Activated CD4-positive, alpha-beta memory T cell treated with anti-CD3 and anti-CD28 coated beads for 36 hours (primary cell): ENCODE measurements at places on chromosomes 6 and 20.

- no peak for DNase-seq
- no peaks in the 10 kb centered on the region for H3K36me3 ChIP-seq
These were observed 28.4 kb downstream of the IL20RA start for GRCh38 chr6:137016356-137016755.

GRCh38 chr6:147621263-147621662 lies 112.8 kb downstream of the SAMD5 start:
- DNase-seq: no peak
- no peak overlapping the region for H3K27ac ChIP-seq
- H3K4me1 ChIP-seq: no peaks in the 10 kb centered on the region
- no peak overlapping the region for H3K4me3 ChIP-seq

DNA sequence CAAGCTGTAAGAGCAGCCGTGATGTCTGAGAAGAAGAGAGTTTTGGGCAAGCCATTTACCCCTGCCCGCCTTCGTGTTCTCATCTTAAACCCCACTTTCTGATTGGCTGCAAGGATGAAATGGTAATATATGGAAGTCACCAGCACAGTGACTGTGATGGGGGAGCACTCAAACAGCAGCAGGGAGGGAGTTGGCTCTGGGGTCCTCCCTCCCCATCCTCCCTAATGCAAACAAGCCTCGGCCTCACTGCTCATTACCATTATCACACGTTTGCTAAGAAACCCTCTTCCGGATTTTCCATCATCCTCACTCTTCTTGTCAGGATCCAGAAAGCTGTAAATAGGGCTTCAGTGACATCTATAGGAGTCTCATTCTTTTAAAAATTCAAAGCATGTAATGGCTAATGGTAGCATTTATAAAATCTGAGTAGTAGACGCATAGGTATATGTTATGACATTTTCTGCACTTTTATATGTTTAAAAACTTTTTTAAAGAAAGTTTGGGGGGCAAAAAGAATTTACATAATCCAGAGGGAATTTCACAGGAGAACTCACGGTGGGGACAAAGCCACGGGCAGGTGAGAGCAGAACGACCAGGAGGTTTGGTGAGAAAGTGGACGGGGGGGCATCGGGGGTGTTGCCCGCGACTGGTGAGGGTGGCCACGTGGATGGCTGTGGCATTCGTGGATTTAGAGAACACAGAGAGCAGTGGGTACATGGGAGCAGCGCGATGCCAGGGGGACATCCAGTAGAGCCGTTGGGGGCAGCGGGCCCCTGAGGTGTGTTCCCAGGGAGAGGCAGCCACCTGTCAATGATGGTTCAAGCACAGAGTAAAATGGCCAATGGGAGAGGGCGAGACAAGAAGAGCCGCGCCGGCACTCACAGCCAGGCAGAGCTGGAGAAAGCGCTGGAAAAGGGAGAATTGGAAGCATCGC lies 29.6 kb downstream of the SUMO4 start:
- H3K27ac ChIP-seq: no peak overlapping the region
- no peaks in the 10 kb centered on the region for H3K36me3 ChIP-seq
- peaks cover 2% of the 10 kb centered on the region for H3K4me1 ChIP-seq
- H3K27me3 ChIP-seq: no peaks in the 10 kb centered on the region
- H3K4me3 ChIP-seq: no peak overlapping the region

GRCh38 chr6:159125014-159125609 lies 44.1 kb upstream of the FNDC1 start:
- no peak overlapping the region for H3K27ac ChIP-seq
- H3K36me3 ChIP-seq: no peaks in the 10 kb centered on the region
- no peak for DNase-seq
- H3K4me1 ChIP-seq: no peaks in the 10 kb centered on the region

GRCh38 chr6:35141007-35141655 lies at the start of gene TCP11:
Gene TCP11, minus strand, starts transcription at chr6:35141339. Its CDS starts 469 bp downstream, at chr6:35140870.
- H3K36me3 ChIP-seq: no peaks in the 10 kb centered on the region
- H3K4me1 ChIP-seq: peaks cover 15% of the 10 kb centered on the region
- peaks cover 17% of the 10 kb centered on the region for H3K27me3 ChIP-seq

DNA sequence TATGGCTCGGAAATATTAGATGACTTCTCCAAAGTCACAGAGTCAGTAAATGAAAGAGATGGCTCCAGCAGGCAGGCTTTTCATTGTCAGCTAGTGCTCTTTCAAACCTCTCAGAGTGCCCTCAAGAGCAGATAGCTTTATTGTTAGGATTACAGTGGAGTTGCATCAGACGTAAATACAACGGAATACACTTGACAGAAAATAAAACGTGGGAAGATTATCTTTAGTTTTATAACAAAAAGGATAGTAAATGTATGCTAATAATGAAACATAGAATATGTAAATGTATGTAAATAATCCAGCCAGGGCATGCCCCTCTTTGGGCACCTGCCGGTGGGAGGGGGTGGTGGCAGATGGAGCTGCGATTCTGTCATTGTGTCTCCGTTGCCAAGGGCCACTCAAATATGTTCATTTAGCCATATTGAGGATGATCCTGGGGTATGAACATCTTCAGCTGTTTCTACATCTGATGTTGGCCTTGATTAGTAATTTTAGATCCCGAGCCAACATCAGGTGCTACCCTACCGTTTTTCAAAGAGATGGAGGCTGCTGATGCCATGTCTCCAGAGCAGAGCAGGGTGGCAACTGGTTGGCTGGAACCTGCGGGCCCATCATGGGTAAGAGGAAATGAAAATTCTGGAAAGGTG lies 358.3 kb upstream of the SULF2 start:
- no peaks in the 10 kb centered on the region for H3K36me3 ChIP-seq
- no peak for DNase-seq
- no peaks in the 10 kb centered on the region for H3K4me1 ChIP-seq
- H3K4me3 ChIP-seq: no peak overlapping the region
- peaks cover 12% of the 10 kb centered on the region for H3K27me3 ChIP-seq

GRCh38 chr6:133410638-133411435 lies 169.7 kb downstream of the EYA4 start:
- no peak for DNase-seq
- H3K36me3 ChIP-seq: no peaks in the 10 kb centered on the region
- no peak overlapping the region for H3K27ac ChIP-seq
- no peaks in the 10 kb centered on the region for H3K4me1 ChIP-seq
- H3K27me3 ChIP-seq: no peaks in the 10 kb centered on the region

- H3K27ac ChIP-seq: no peak overlapping the region
- no peaks in the 10 kb centered on the region for H3K36me3 ChIP-seq
- no peaks in the 10 kb centered on the region for H3K4me1 ChIP-seq
- H3K4me3 ChIP-seq: no peak overlapping the region
These were observed 7.9 kb downstream of the BPIFB3 start for GRCh38 chr20:33061658-33062028.

- no peaks in the 10 kb centered on the region for H3K27me3 ChIP-seq
- H3K27ac ChIP-seq: no peak overlapping the region
- H3K4me1 ChIP-seq: peaks cover 22% of the 10 kb centered on the region
- DNase-seq: no peak
- no peaks in the 10 kb centered on the region for H3K36me3 ChIP-seq
These were observed 104.8 kb downstream of the CDH26 start for GRCh38 chr20:60063048-60063451.

GRCh38 chr6:46862381-46862780 lies 59.4 kb downstream of the ADGRF5 start:
- H3K27ac ChIP-seq: no peak overlapping the region
- no peaks in the 10 kb centered on the region for H3K4me1 ChIP-seq
- no peaks in the 10 kb centered on the region for H3K36me3 ChIP-seq
- peaks cover 3% of the 10 kb centered on the region for H3K27me3 ChIP-seq

DNA sequence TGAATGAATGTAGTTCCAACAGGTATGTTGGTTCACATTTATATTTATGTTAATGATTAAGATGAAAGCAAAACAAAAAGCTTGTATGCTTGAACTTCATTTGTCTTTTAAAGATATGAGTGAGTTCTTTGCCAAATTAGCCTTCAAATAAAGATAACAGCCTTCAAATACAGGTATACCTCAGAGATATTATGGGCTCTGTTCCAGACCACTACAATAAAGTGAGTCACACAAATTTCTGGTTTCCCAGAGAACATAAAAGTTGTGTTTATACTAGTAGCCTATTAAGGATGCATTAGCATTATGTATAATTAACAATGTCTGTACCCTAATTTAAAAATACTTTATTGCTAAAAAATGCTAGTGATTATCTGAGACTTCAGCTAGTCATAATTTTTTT lies 245.3 kb upstream of the MAN1A1 start:
- H3K27me3 ChIP-seq: no peaks in the 10 kb centered on the region
- H3K4me1 ChIP-seq: no peaks in the 10 kb centered on the region
- DNase-seq: no peak
- H3K27ac ChIP-seq: no peak overlapping the region
- no peaks in the 10 kb centered on the region for H3K36me3 ChIP-seq

DNA sequence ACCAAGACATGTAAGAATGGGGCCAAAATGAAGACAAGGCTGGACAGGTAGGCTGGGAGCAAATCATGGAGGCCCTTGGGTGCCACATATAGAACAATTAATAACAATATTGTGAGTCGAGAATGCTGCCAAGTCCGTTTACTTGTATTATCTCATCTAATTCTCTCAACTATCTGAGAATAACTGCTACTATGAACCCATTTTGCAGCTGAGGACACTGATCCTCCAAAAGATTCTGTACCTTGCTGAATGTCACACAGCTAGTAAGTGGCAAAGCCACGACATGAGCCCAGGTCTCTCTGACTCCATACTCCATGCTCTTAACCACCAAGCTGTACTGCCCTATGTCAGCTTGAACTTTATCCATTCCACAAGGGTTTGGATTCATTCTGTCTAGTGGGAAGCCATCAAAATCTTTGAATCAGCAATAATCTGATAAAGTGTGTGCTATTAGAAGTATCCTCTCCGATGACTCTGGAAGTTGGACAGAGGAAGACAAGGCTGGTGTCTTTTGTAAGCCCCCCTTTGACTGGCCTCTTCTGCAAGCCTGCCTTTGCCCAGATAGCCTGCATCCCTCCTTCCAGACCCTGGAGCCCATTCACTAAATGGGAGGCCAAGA lies 43.5 kb upstream of the PDYN start:
- no peak overlapping the region for H3K4me3 ChIP-seq
- H3K27ac ChIP-seq: no peak overlapping the region
- no peak for DNase-seq
- H3K4me1 ChIP-seq: no peaks in the 10 kb centered on the region
- no peaks in the 10 kb centered on the region for H3K36me3 ChIP-seq

GRCh38 chr20:20513720-20514119 lies 145.8 kb downstream of the INSM1 start:
- H3K27ac ChIP-seq: no peak overlapping the region
- no peaks in the 10 kb centered on the region for H3K27me3 ChIP-seq
- peaks cover 3% of the 10 kb centered on the region for H3K4me1 ChIP-seq
- no peak overlapping the region for H3K4me3 ChIP-seq

GRCh38 chr6:130437961-130438360 lies 72.1 kb downstream of the TMEM200A start:
- H3K27me3 ChIP-seq: no peaks in the 10 kb centered on the region
- no peak for DNase-seq
- H3K36me3 ChIP-seq: peaks cover 10% of the 10 kb centered on the region

GRCh38 chr20:58645412-58645968 lies 5.6 kb upstream of the STX16 start:
- H3K27ac ChIP-seq: no peak overlapping the region
- DNase-seq: no peak
- no peak overlapping the region for H3K4me3 ChIP-seq
- H3K4me1 ChIP-seq: peaks cover 6% of the 10 kb centered on the region

- H3K36me3 ChIP-seq: no peaks in the 10 kb centered on the region
- no peaks in the 10 kb centered on the region for H3K4me1 ChIP-seq
- H3K27ac ChIP-seq: no peak overlapping the region
- H3K27me3 ChIP-seq: no peaks in the 10 kb centered on the region
These were observed 253.2 kb downstream of the PLCB1 start for GRCh38 chr20:8385247-8385646.

GRCh38 chr20:38260025-38260377 lies 534 bp downstream of the KIAA1755 start:
- H3K27ac ChIP-seq: no peak overlapping the region
- no peaks in the 10 kb centered on the region for H3K36me3 ChIP-seq
- no peaks in the 10 kb centered on the region for H3K4me1 ChIP-seq
- H3K27me3 ChIP-seq: peaks cover 29% of the 10 kb centered on the region

DNA sequence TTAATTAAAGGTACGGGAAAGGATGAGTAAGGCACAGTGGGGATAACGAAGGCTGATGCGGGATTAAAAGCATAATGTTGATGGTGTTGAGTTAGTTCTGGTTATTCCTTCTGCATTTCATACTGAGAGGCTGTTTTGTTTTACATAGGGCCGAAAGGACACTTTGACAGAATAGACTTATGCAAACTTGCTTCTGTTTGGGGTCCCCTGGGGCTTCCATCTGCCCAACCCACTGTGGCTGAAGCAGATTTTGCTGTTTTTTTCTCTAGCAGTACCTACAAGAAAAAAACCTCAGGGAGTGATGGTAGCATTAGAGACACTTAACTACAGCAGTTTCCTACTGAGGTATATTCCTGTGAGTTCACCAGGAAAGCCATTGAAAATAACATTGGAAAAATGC lies 136.1 kb upstream of the SUPT3H start:
- no peak overlapping the region for H3K27ac ChIP-seq
- no peak for DNase-seq
- peaks cover 53% of the 10 kb centered on the region for H3K36me3 ChIP-seq
- H3K4me1 ChIP-seq: peaks cover 5% of the 10 kb centered on the region
- no peak overlapping the region for H3K4me3 ChIP-seq
- H3K27me3 ChIP-seq: no peaks in the 10 kb centered on the region

DNA sequence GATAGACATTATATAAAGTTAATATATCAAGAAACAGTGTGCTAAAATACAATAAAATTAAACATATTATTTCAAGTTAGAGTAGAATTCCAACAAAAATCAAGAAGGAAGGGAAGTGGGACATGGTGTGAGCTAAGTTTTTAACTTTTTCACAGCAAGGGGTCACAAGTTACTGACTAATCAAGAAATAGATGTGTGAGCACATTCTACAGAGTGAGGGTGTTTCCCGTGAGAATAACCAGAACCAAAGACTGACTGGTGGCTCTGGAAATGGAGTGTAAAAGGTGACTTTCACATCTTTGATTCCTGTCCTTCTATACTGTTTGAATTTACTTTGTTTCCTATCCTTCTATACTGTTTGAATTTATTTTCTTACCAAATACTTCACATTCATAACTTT lies 206.6 kb downstream of the TASP1 start:
- peaks cover 2% of the 10 kb centered on the region for H3K4me1 ChIP-seq
- no peaks in the 10 kb centered on the region for H3K27me3 ChIP-seq
- H3K27ac ChIP-seq: no peak overlapping the region
- DNase-seq: no peak
- H3K36me3 ChIP-seq: peaks cover 44% of the 10 kb centered on the region
- no peak overlapping the region for H3K4me3 ChIP-seq

DNA sequence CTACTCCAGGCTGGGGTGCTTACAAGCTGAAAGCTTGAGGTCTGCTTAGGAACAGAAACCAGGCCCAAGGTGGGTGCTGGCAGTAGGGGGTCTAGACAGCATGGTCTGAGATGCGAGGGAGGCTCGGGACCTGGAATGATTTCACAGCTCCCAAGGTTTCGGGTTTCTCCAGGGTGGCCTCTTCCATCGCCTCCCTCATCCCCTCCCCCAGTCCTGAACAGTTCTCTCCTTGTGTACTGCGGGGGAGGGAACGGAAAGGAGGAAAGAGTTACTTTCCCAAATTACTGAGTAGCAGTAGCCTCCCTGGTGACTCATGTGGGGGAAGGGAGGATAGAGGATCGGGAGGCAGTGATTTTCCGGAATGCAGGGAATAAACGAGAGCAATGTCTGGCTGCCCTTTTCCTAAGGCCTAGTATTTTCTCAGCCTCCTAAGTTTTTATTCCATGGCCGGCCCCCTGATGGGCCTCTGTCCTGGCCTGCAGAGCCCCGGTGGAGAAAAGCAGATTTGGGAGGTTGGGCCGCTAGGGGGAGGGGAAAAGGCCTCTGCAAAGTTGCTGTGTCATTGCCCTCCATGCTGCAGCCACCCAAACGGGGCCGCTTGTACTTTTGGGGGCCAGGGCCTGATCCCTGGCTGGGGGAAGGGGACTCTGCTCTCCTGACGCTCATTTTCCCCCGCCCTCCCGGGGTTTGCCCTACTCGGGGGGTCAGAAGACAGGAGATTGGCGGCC lies 1.5 kb downstream of the BRD2 start:
- peak overlapping the region; percentile 99 for H3K27ac ChIP-seq
- peaks cover 58% of the 10 kb centered on the region for H3K36me3 ChIP-seq
- no peaks in the 10 kb centered on the region for H3K27me3 ChIP-seq
- peak; percentile 83 for DNase-seq
